CD4-positive, alpha-beta T cell treated with Interferon gamma for 1 hour (primary cell): ENCODE measurements at places on chromosomes 13 and 19.

DNA sequence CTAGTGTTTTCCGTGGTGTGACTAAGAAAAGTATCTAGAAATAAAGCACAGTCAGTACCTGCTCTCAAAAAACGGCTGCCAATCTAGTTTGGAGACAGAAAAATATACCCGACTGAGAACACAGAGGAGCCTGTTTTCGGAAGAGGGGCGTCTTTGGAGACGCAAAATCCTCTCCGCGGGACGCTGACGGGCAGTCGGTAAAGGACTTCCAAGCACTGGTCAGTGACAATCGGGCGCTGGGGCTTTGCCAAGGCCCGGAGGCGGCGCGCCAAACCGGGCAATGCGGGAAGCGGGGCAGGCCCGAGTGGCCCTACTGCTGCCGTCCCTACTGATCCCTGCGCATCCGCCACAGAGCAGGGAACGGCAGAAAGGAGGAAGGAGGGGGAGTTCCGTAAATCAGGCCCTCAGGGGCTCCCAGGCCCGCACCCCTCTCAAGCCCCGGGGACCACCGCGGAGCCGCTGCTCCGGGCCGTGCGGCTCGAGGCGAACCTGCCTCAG lies 588 bp upstream of the DPY19L3 start:
- DNase-seq = no peak

- DNase-seq = no peak
Observed at GRCh38 chr19:27872370-27872769, 1340.6 kb downstream of the UQCRFS1 start.

DNA sequence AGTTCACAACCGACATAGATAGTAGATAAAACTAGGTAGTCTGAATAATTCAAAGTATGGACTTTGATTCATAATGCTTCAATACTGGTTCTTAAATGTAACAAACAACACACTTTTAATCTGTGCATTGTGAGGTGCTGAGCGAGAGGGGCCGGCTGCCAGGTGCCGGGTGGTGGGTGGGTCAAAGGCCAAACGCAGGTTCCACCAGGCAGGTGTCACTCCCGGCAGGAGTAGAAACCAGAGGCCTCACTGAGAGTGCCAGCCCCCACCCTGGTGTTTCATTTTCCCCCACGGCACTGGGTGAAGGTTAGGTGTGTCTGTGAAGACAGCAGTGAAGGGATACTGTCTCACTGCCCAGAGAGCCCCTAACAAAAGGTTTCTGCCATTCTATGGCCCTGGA lies 4.2 kb upstream of the TUBGCP3 start:
- DNase-seq = no peak

DNA sequence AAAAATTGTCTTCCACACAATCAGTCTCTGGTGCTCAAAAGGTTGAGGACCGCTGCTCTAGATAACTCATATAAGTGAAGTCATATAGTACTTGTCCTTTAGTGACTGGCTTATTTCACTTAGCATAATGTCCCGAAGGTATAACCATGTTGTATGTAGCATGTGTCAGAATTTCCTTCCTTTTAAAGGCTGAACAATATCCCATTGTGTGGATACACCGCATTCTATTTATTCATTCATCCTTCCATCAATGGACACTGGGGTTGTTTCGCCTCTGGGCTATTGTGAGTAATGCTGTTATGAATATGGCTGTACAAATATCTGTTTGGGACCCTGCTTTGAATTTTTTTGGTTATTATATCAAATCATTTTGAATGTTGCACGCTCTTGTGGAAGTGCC lies 4.6 kb upstream of the LYPD5 start:
- no peak for DNase-seq

- DNase-seq = no peak
Observed at GRCh38 chr13:75762076-75762937, 126.2 kb downstream of the LMO7 start.

DNA sequence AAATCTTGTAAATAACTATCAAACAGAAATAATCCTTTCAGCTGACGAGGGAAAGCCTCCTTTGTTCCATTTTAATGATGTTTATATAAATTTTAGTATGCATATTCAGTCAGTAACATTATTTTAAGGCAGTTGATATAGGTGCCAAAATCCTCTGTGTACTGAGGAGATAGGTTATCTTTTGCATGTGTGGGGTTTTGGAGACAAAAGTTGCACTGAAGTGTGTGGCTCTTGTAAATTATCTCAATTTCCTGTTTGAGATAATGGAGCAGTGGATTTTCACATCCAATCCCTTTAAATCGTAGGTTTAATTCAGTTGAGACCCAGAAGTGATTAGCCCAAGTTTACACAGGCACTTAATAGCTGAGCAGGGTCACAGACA lies 106.6 kb downstream of the RGCC start:
- DNase-seq = no peak

- DNase-seq = no peak
Observed at GRCh38 chr13:85671336-85671735, 127.9 kb downstream of the SLITRK6 start.

GRCh38 chr19:46082728-46083050 lies 41.8 kb downstream of the IGFL3 start:
- no peak for DNase-seq

GRCh38 chr19:31625056-31625455 lies 275.8 kb upstream of the TSHZ3 start:
- no peak for DNase-seq

- DNase-seq = peak; percentile 51
Observed at GRCh38 chr19:41808663-41809566, 12.5 kb downstream of the CEACAM3 start.

GRCh38 chr19:32397671-32398101 lies 7.9 kb upstream of the DPY19L3 start:
- DNase-seq = no peak

GRCh38 chr19:42276821-42277220 lies 7.8 kb downstream of the CIC start:
- DNase-seq = no peak

DNA sequence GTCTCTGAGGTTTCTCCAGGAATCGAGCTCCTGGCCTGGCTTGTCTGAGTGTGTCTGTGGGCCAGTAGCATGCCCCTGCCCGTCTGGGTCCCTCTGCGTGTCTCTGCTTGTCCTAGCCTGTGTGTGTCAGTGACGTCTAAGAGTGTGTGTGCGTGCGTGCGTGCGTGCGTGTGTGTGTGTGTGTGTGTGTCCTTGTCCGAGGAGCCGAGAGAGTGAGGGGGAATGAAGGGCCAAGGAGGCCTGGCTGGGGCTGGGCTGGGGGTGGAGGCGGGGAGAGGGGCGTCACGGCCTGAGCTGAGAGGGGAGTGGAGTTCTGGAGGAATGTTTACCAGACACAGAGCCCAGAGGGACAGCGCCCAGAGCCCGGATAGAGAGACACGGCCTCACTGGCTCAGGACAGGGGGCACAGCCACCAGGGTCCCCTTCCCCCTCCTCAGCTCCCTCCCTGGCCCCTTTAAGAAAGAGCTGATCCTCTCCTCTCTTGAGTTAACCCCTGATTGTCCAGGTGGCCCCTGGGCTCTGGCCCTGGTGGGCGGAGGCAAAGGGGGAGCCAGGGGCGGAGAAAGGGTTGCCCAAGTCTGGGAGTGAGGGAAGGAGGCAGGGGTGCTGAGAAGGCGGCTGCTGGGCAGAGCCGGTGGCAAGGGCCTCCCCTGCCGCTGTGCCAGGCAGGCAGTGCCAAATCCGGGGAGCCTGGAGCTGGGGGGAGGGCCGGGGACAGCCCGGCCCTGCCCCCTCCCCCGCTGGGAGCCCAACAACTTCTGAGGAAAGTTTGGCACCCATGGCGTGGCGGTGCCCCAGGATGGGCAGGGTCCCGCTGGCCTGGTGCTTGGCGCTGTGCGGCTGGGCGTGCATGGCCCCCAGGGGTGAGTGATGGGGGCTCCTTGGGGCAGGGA lies at the start of gene AXL:
Gene AXL (plus strand): TSS at position 609 of the 893 bp plus-strand sequence. CDS start 170 bp downstream, at position 779.
- no peak for DNase-seq

DNA sequence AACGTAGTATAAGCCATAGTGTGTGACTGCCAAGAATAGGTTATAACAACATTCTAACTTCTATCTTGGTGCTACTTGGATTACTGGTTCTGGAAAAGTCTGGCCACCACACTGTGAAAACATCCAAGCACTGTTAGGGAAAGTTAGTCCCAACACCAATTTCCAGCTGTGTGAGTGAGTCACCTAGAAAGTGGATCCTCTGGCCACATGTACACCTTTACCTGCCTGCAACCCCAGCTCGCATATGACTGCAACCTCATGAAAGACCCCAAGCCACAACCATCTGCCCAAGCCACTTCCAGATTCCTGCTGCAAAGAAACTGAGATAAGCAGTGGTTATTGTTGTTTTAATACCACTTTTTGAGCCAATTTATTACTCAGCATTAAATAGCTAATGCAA lies 404.5 kb downstream of the KCTD12 start:
- DNase-seq = no peak

- no peak for DNase-seq
Observed at GRCh38 chr19:35086455-35086854, 29.2 kb upstream of the FXYD3 start.

- DNase-seq = peak; percentile 24
Observed at GRCh38 chr13:28058866-28059613, 41.3 kb downstream of the FLT3 start.

GRCh38 chr19:48735031-48735615 lies 5.3 kb downstream of the RASIP1 start:
- DNase-seq = no peak

DNA sequence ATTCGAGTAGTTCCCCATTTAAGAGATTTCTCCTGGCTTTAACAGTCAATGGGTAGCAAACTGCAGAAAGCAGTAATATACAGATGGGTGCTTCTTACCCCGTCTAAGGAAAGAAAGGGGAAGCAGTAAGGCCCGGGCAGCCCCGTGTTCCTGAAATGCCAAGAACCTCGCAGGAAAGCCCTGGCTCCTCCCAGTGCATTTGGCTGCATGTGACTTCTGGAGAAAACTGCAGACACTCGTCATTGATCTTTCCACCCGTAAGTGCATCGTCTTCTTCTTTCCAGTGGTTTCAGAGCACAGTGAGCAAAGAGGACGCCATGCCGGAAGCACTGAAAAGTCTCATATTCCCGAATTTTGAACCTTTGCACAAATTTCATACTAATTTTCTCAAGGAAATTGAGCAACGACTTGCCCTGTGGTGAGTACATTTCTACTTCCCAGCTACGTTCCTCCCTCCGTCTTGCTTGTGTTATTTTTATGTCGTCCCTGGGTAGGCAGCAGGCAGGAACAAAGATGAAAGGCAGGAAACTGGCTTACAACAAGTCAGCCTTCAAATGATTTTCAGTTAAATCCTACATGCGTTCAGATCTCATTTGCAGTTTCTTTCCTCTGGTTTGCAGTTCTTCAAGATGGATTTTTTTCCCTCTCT lies 165.2 kb downstream of the STK24 start:
- no peak for DNase-seq

GRCh38 chr13:43411741-43412140 lies 375.0 kb downstream of the ENOX1 start:
- DNase-seq = no peak

DNA sequence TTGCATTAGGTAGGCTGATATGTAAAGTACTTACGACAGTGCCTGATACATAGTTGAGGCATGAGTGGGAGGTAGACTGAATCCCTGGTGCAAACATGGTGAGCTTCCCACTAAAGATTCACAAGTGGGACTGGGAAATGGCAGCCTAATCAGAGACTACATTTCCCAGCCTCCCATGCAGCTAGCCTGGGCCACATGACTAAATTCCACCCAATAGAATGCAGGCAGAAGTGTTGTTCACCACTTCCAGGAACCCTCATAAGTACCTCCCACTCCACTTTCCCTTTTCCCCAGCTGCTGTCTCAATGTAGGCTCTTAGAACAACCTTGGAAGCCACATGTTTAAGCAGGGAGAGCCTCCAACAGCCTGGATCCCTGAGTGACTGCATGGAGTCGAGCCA lies 104.9 kb downstream of the CACNA1A start:
- DNase-seq = no peak

GRCh38 chr19:46803555-46803954 lies 15.2 kb upstream of the SLC1A5 start:
- no peak for DNase-seq

DNA sequence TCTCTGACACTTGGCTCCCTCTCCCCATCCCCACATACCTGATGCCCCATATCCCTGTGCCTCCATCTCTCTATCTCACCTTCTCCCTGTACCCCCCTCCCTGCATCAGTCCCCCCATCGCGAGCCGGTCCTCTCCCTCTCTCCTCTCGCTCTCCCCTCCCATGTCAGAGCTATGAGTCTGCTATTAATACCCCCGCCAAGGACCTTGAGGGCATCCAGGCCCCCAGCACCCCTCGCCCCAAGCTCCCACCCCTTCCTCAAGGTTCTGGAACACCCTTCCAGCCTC lies 1.6 kb downstream of the GRIN2D start:
- no peak for DNase-seq
